ENCODE measurements at places on chromosomes 2 and 18.
A peak's percentile ranks its signal among the peaks of the same experiment; 100 is the strongest.

DNA sequence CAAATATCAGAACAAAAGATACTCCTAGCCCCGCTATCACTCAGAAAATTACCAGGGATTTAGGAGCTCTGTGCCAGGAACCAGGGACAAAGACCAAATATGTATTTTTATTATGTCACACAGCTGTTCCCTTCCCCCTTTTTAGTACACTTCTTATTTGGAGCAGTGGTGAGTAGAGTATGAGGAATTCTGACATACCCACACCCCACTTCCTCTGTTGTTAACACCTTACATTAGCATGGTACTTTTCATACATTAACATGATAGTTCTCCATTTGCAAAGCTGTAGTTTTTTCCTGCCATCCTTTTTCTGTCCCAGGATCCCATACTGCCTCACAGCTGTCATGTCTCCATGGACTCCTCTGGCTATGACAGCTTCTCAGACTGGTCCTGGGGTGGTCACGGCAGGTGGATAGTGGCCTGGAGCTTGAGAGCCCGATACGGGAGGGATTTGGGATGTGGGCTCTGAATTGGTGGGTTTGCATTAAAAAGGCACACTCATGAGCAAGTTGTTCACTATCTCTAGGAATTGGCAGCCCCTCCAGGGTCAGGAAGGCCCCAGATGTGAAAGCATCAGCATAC is 100.2 kb downstream of the SH3RF3 start:
- H3K36me3 ChIP-seq = no peaks in the 10 kb centered on the region
- DNase-seq = no peak
- peaks cover 4% of the 10 kb centered on the region for H3K27me3 ChIP-seq
- no peak overlapping the region for H3K4me3 ChIP-seq

- no peak for DNase-seq
- no peak overlapping the region for H3K4me3 ChIP-seq
- no peaks in the 10 kb centered on the region for H3K27me3 ChIP-seq
- no peaks in the 10 kb centered on the region for H3K4me1 ChIP-seq
- no peak overlapping the region for H3K27ac ChIP-seq
Measured at GRCh38 chr18:62807396-62807795, 92.1 kb downstream of the PHLPP1 start.

- no peak for DNase-seq
- H3K36me3 ChIP-seq = no peaks in the 10 kb centered on the region
- H3K27ac ChIP-seq = no peak overlapping the region
- H3K4me3 ChIP-seq = no peak overlapping the region
- peaks cover 4% of the 10 kb centered on the region for H3K27me3 ChIP-seq
Measured at GRCh38 chr2:164952057-164952702, 3.1 kb downstream of the SLC38A11 start.

GRCh38 chr2:217934321-217935131 is 68.3 kb downstream of the TNS1 start:
- peaks cover 22% of the 10 kb centered on the region for H3K36me3 ChIP-seq
- peak; percentile 90 for DNase-seq
- H3K27ac ChIP-seq = peak overlapping the region; percentile 87
- peaks cover 94% of the 10 kb centered on the region for H3K4me1 ChIP-seq
- H3K27me3 ChIP-seq = no peaks in the 10 kb centered on the region

All from muscle of leg (tissue), 16 donors.